IPS DF 19.7 (cell line): ENCODE measurements at places on chromosomes 4 and X.

- no peak for DNase-seq
These were observed 60.2 kb downstream of the BANK1 start for GRCh38 chr4:101850698-101851097.

GRCh38 chr4:8871417-8872401 is at the start of gene HMX1:
Gene HMX1 (minus strand): TSS chr4:8871839. CDS start chr4:8871614, 225 bp downstream.
- DNase-seq, result no peak

DNA sequence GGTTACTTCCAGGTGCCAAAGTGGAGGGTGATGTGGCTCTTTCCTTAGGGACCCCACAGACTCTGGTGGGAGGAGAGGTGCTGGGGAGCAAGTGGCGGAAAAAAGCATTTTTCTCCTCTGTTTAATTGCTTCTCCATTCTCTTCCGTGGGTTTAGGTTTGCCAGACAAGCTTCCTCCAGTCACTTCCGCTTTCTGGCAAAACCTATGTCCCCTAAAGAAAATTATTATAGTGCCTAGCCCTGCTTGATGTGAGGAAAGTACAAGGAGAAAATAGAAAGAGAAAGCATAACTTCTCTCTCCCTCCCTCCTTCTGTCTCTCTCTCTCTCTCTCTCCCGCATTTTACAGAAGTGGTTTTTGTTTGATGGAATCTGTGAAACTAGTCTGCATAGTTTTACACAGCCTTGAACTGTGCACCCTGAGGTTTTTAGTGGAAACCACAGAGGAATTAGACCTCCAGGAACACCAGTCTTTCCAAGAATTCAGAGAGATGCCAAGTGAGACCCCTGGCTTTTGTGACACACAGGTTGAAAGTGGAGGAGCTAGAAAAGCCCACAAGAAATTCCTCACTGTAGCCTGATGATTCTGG is 231.1 kb upstream of the ANXA3 start:
- DNase-seq, result no peak

GRCh38 chrX:119186194-119186593 is 49.9 kb upstream of the PGRMC1 start:
- no peak for DNase-seq

DNA sequence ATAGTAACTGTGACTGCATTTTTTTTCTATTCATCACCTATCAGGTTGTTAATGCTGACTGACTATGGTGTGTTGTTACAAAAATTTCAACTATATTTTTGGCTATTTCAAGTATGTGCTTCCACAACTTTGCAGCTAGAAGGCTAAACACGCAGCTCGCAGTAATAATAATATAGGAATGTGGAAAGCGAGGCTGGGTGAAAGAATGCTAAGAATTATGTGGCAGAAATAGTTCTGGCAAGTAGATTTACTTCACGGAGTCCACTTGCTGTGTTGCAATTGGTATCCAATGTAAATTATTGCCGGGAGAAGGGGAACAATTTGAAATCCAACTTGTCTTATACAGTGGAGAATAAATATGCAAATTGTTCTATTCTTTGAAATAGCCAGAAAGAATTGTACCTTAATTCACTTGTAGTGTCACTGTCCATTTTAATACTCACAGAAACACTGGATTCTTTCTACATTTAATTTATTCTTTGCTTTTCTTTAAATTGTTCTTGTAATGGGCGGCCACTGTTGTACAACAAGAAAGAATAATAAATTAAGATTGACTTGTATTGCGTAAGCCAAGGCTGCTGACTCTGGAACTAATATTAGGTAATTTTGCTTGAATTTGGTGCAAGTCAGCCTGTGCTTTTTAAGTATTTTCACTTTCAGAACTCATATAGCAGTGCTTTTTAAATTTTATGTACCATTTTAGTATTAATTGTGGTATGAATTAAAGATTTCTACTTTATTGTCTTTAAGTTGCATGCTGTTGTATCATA is 154.9 kb downstream of the FRMPD4 start:
- DNase-seq, result no peak

DNA sequence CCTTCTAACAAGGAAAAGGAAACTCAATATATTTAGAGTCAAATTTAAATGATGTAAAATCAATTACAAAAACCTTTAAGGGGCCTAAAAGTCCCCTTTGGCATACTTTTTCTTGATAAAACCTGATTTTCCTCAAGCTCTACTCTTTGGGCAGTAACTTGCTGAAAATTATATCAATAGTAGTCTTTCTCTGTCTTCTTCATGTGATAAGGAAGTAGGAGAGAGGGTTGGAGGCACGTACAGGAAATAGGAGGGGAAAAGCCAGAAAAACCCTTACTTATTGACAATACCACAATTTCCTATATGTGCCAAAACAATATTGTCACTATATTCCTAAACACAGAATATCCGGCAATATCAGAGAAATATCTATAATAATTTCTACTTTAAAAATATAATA is 9.6 kb downstream of the RHOH start:
- DNase-seq, result no peak

DNA sequence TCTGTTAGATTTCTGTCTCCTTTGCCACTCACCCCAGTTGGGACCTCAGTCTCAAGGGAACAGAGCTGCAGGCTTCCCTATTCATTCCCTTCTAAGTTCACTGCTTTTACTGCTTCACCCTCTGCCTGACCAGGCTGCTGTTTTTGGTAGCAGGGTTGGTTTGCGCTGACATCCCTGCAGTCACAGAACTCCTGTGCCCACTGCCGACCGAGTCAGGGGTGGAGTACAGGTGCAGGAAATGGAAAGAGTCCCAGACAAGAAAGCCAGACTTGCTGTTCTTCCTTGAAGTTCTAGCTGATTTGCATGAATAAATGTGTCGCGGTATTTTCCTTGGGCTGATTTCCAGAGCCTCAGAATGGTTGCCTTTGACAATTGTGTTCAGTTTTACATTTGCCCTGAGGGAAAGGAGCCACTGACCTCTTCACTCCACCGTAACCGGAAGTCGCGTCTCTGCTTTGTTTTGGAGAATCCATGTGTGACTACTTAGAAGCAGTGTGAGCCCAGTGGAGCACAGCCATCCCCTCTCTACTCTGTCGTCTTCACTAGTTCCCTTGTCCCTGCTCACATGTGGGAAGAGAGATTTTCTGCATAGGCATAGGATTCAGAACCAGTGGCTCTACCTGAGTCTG is 84.8 kb downstream of the TNIP2 start:
- no peak for DNase-seq

GRCh38 chr4:61783050-61783449 is 582.9 kb downstream of the ADGRL3 start:
- DNase-seq, result no peak

GRCh38 chrX:39170464-39170863 is 369.2 kb downstream of the MID1IP1 start:
- no peak for DNase-seq

DNA sequence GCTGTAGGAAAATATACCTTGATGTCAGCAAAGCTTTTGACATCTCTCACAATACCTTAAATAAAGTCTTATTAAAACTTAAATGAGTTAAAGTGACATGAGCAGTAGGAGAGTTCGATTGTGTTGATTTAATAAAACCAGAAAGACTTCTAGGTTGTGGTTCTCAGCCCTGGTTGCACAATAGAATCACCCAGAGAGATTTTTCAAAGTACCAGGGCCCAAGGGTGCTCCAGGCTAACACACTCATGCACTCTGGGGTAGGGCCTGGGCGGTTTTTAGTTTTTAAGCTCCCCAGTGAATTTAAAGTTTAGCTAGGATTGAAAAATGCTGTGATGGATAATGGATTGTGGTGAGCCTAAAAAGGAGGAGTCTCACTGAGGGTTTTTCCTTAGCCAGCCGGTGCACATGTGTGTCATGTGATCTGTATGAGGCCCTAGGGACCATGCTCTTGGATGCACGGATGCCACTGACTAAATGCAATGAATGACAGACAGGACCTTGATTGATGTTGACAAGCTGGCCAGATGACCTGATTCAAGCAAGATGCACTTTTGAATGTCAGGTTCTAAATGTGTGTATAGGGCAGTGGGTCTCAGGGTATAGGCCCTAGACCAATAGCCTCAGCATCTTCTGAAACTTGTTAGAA is 185.0 kb downstream of the PTTG2 start:
- no peak for DNase-seq

DNA sequence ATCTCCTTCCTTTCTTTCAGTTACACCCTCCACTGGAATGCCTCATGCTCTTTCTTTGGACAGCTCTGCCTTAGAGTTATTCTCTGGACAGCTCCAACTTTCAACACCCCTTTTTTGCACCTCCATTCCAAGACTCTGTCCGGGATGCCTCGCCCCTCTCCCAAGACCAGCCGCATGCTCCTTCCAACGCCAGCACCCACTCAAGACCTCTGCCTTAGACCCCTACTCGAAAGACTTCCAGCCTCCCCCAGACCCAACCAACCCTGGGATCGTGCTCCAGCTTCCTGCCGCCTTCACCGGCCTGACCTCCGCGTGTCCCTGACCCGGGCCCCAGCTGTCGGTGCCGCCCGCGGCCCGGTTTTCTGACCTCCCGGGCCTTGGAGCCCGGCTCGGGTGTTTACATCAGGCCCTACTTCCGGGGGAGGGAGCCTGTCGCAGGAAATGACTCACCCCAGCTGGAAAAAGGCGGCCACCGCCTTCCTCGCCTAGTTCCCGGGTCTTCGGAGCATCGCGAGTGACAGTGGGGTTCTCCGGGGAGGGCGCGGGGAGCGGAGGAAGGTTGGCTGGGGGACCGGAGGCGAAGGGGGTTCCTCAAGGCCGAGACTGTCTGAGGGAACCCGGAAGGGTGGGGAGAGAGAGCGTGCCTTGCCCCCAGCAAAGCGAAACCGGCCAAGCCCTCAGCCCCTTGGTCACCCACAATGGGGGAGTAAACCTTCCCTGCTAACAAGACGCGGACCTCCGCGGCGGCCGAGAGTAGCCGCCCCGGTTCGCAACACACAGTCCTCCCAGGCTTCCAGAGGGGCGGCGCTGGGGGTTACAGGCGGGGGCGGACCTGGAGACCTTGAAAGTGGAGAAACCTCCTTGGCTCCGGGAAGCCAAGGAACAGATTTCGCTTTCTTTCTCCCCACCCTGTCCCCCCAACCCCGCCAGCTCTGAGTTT is at the start of gene WDR45:
Gene WDR45, minus strand, starts transcription at position 399 of the 940 bp plus-strand sequence. CDS start 1,792 bp downstream, outside the sequence.
- DNase-seq, result no peak

DNA sequence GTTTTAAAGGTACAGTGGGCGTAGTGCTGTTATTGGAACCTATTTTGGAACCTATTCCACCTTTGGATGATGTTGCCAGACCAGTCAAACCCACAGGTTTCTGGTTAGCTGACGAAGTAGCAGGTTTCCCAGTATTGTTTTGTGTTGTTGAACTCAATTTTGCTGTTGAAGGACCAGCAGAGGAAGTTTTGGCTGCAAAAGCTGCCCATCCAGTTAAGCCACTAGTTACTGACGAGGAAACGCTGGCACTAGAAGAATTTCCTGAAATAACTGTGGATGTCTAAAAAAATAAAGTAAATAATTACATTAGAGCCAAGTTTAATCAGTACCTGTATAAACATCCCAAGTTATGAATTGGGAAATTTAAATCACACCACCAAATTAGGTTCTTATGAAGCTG is 25.5 kb downstream of the INTS12 start:
- no peak for DNase-seq

- no peak for DNase-seq
These were observed 109.6 kb downstream of the MAML3 start for GRCh38 chr4:140044337-140044902.

GRCh38 chrX:97968376-97969163 is 1084.9 kb downstream of the RPA4 start:
- DNase-seq, result peak; percentile 48

DNA sequence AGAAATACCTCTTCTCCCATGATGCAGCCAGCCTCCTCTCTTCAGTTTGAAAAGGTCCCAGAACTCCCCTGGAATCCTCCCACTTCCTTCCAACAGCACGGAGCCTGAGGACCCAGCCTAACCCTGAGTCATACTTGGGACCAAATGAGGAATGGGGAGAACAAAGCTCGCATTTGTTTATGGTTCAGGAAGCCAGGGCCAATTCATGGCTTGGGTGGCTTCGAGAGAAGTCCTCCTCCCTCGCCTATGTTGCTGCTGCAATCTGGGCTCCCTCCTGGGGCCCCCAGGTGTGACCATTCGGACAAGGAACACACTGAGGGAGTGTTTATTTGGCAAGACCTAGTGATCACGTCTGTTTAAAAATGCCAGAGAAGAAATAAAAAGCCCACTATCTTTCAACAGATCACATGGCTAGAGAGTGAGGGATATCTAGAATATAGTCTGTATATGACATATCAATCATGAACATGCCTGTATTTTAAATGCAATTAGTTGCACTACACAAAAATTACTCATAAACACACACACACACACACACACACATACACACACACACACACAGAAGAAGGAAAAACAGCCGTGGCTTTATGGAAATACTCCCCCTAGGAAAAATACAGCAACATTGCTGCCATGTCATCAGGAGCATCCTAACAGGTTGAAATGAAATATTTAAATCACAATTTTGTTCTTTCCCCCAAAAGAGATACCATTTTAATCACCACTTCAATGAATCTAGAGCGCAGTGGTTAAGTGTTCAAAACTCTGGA is 155.7 kb upstream of the MAP3K15 start:
- DNase-seq, result no peak

DNA sequence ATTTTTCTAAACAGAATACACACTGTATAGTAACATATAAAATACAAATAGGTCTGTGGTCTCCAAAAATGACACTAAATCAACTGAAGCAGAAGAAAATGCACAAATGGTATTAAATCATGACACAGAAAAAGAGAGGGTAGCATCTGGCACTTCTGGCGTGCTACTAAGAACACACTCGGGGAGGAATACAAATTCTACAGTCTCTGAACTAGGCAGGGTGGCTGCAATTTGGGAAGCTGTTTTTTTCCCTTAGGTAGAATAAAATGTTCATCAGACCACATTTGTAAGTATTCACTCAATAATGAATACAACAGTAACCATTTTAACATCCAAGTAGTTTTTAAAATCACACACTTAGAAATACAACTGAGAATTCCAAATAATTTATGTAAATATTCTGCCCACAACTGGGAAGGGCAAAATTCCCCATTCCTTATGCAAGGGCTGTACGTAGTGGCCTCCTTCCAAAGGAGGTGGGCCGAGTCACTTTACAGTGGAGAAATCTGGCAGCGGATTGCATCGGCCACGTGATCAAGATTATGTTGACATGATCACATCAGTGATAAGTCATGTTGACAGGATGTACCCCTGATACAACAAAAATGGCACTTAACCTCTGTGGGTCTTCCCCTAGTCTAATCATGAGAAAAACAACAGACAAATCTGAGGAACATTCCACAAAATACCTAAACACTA is 101.1 kb downstream of the TSPAN5 start:
- DNase-seq, result no peak

DNA sequence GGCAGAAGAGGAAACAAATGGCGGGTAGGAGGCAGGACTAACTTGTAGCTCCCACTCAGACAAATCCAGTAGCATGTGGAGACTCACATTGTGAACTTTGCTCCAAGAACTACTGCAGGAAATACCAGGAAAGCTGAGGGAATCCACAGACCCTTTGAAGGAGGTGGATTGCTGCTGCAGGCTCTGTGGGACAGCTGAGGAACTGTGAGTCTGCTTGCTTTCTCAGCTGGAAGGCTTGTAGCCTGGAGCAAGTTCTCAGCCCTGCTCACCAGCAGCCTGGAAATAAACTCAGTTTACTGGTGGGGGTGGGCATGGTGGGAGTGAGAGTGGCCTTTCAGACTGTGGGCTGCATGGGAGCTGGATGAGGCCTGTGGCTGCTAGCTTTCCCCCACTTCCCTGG is 16.0 kb downstream of the RTL3 start:
- DNase-seq, result no peak

GRCh38 chr4:105352826-105353225 is 121.0 kb downstream of the PPA2 start:
- DNase-seq, result no peak
